ENCODE measurements at places on chromosomes 1 and 21. TPM values are rescaled to one million over a fixed set of nuclear protein-coding genes. Genes with fewer than 3 reads are reported as not detected.

Gene WNT4
- total RNA-seq: 1.9 TPM

- H3K27me3 ChIP-seq: no peaks in the 10 kb centered on the region
- DNase-seq: no peak
- no peaks in the 10 kb centered on the region for H3K4me1 ChIP-seq
Observed at GRCh38 chr1:95364546-95364945, 130.5 kb downstream of the RWDD3 start.

Gene CASQ1
- 0.42 TPM for total RNA-seq

Gene CD1B
- total RNA-seq: 456 TPM

- no peak overlapping the region for H3K4me3 ChIP-seq
- H3K27ac ChIP-seq: peak overlapping the region; percentile 4
- DNase-seq: no peak
- H3K27me3 ChIP-seq: no peaks in the 10 kb centered on the region
Observed at GRCh38 chr21:45827302-45827692, 154.3 kb upstream of the COL6A1 start.

Gene GNAT2
- total RNA-seq: 0.14 TPM

DNA sequence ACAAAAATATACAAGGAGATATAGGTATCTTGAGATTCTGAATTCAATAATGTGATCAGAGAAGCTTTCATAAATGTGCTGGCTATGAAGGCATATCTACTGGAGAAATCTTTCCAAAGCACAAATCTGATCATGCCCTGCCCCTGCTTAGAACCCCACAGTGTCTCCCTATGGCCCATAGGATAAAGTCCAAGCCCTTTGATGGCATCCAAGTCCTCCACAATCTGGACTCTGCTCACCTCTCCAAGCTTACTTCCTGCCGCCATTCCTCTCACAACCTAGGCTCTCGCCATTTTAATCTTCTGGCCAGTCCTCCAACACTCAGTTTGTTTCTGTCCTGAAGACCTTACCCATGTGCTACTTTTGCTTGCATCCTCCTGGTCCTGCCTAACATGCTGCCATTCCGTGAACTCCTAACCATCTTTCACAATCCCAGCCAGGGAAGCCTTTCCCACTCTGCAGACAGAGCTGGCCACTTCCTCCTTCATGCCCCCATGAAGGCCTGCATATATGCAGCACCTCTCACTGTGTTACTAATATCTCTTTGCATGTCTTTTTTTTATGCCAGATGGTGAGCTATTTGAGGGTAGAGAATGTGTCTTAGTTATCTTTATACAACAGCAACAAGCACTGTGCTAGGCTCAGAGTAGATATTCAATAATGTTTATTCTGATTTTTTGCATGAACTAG lies 5.6 kb upstream of the ATP1A1 start:
- H3K36me3 ChIP-seq: no peaks in the 10 kb centered on the region
- peaks cover 2% of the 10 kb centered on the region for H3K27me3 ChIP-seq
- DNase-seq: no peak
- H3K4me1 ChIP-seq: peaks cover 5% of the 10 kb centered on the region
- H3K27ac ChIP-seq: no peak overlapping the region

Gene HIPK1
- total RNA-seq: 40.6 TPM

DNA sequence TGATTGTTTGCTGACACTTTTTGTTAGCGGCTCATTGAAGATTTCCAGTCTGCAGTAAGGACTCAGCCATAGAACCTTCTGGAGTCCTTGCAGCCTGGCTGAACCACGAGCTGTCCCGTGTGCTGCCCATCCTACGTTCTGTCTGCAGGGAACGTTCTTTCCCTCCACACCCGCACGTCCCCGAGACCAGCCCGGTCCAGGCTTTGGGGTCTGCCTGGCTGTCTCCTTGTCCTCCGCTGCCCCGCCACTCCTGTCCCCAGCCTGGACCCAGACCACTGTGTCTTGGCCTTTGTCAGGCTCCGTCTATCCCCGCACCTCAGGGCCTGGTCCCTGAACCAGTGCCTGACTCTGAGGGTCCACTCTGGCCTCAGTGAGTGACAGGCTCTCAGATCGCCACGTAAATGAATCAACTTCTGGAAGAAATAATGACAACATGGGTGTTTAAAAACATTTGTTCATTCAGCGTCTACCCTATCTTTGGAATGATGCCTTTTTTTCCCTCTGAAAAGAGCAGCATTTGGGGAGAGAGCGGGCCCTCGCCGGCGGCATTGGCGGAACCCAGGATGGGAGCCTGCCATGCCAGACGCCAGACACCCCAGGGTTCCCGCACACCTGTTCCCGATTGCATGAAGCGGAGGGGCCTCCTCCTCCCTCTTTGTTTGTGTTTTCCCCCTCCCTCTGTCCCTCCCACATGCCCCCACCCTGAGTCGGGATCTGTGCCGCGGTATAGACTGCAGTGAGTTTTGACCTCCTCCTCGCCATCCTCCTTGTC lies 43.9 kb upstream of the C1orf174 start:
- H3K36me3 ChIP-seq: no peaks in the 10 kb centered on the region
- H3K27ac ChIP-seq: no peak overlapping the region
- H3K4me1 ChIP-seq: no peaks in the 10 kb centered on the region
- H3K4me3 ChIP-seq: no peak overlapping the region
- DNase-seq: no peak

DNA sequence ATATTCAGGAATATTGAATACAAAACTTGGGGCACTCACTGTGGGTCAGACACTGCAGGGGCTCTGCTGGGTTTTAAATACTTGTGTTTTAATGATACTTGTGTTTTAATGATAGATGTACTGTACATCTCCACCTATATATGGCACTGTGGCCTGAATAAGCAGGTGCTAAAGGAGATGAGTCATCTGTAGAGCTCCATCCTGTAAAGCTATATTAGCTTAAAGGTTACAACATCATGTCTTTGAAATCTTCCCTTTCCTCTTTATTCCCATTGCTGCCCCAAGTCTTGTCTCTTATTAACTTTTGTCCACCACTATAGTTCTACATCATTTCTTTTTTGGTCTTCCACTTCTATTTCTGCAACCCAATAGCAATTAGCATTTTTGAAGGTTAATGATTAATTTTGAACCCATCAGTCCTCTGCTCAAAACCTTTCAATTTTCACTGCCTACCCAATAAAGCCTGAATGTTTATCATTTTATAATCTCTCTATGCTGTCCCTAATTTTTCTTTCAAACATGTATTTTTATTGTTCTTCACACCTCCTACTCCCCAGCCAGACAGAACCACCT lies 113.3 kb upstream of the PTGFR start:
- no peak overlapping the region for H3K4me3 ChIP-seq
- no peak overlapping the region for H3K27ac ChIP-seq
- H3K36me3 ChIP-seq: no peaks in the 10 kb centered on the region
- no peaks in the 10 kb centered on the region for H3K27me3 ChIP-seq
- H3K4me1 ChIP-seq: no peaks in the 10 kb centered on the region
- no peak for DNase-seq

Gene GBP4
- 14.8 TPM for total RNA-seq

Data from thymus (tissue), 14 donors.